ENCODE measurements at places on chromosomes 11 and 22. TPM values are rescaled to one million over a fixed set of nuclear protein-coding genes. Genes with fewer than 3 reads are reported as not detected.

Gene KCNQ1
- 46.1 TPM for total RNA-seq

GRCh38 chr11:104169091-104169490 lies 5.1 kb upstream of the PDGFD start:
- no peaks in the 10 kb centered on the region for H3K36me3 ChIP-seq
- no peak overlapping the region for H3K27ac ChIP-seq
- H3K27me3 ChIP-seq, result no peaks in the 10 kb centered on the region
- no peaks in the 10 kb centered on the region for H3K4me1 ChIP-seq
- no peak overlapping the region for H3K4me3 ChIP-seq

DNA sequence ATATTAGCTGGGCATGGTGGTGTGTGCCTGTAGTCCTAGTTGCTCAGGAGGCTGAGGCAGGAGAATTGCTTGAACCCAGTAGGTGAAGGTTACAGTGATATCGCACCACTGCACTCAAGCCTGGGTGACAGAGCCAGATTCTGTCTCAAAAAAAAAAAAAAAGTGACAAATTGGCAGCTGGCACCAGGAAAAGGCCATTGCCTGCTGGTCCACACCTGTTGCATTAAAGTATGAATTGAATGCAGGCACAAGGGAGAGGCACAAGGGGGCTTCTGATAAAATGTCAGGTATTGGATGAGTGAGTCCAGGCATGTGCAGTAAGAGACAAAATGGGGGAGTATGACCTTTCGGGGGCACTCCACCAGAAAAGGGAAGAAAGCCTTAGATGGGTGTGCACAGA lies 28.2 kb downstream of the ZNF70 start:
- H3K27me3 ChIP-seq, result no peaks in the 10 kb centered on the region
- H3K36me3 ChIP-seq, result no peaks in the 10 kb centered on the region
- DNase-seq, result no peak

Gene OR4X2
- not detected for total RNA-seq

DNA sequence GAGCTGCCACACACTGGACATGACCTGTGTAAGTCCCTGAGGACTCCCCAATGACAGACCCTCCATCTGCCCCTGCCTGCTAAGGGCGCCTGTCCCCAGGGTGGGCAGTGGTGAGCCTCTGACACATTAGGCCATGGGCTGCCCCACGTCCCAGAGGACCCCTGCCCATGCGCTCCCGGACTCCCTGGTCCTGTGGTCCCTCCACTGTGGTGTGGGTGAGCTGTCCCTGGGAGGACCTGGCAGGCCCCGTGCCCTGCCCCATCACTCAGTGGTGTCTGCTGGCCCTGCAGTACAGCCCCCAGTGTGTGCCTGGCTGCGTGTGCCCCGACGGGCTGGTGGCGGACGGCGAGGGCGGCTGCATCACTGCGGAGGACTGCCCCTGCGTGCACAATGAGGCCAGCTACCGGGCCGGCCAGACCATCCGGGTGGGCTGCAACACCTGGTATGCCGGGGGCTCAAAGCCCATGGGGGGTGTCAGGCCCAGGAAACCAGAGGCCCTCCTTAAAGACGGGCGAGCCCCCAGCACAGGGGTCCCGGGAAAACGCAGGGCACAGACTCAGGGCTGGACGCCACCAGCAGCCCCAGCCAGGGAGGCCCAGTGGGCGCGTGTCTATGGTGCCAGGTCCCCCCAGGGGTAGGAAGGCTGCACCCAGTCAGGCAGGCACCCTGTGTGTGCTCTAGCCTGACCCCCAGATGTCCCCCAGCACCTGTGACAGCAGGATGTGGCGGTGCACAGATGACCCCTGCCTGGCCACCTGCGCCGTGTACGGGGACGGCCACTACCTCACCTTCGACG lies 18.7 kb downstream of the MUC5AC start:
- no peak for DNase-seq
- H3K27me3 ChIP-seq, result no peaks in the 10 kb centered on the region

DNA sequence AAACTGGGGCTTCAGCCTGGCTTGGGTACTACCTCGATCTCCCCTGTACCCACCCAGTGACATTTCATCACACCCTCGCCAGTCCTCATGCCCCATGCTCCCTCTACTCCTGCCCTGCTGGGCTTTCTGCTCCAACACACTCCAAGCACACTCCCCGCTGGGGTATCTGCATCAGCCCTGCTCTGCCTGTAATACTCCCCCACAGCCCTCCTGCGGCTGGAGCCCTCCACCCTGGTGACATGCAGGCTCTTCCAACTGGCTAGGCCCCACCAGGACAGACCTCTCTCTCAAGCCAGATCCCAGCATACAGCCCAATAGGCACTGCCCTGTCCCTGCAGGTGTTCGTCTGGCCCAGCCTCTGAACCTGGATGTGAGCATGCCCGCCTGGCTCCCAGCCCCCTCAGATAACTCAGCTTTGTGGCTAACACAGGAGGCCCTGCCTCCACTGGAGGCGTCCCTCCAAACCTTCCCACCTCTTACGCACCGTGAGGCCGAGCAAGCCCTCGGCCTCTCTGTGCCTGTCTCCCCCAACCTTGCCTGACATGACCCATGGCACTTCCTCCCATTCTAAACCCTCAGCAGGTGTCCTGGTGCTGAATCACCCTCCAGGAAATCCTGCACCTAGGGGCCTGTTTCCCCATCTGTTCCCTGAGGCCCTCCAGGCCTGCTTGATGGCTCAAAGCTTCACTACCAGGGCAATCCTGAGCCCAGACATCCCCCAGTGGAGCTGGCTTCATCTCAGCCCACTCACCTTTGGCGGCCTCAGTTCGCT lies 33.5 kb upstream of the TXNRD2 start:
- no peak for DNase-seq
- no peaks in the 10 kb centered on the region for H3K36me3 ChIP-seq
- no peaks in the 10 kb centered on the region for H3K27me3 ChIP-seq
- H3K4me1 ChIP-seq, result no peaks in the 10 kb centered on the region

DNA sequence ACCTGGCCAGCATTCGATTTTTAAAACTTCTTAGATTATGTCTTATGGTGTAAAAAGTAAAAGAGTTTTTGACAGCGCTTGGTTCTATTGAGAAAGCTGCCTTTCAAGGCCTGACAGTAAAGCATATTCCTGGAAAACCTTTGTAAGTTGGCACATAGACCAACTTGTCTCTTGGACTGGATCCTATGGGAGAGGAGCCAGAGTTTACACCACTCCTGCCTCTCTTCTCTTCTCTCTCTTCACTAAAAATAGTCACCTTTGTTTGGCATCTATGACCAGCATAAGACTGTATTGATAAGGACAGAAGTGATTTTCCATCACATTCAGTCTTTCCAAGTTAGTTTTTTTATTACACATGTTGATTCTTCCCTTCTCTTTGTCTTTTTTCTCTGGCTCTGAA lies 33.7 kb downstream of the CSRP3 start:
- H3K27ac ChIP-seq, result no peak overlapping the region
- peaks cover 3% of the 10 kb centered on the region for H3K36me3 ChIP-seq
- no peak for DNase-seq
- peaks cover 8% of the 10 kb centered on the region for H3K4me1 ChIP-seq
- H3K4me3 ChIP-seq, result no peak overlapping the region

GRCh38 chr11:62999649-63000048 lies 14.9 kb upstream of the SLC22A6 start:
- H3K27ac ChIP-seq, result no peak overlapping the region
- peaks cover 7% of the 10 kb centered on the region for H3K4me1 ChIP-seq
- H3K4me3 ChIP-seq, result no peak overlapping the region
- no peaks in the 10 kb centered on the region for H3K36me3 ChIP-seq
- peak; percentile 62 for DNase-seq

Gene GLYATL1
- total RNA-seq, result not detected

DNA sequence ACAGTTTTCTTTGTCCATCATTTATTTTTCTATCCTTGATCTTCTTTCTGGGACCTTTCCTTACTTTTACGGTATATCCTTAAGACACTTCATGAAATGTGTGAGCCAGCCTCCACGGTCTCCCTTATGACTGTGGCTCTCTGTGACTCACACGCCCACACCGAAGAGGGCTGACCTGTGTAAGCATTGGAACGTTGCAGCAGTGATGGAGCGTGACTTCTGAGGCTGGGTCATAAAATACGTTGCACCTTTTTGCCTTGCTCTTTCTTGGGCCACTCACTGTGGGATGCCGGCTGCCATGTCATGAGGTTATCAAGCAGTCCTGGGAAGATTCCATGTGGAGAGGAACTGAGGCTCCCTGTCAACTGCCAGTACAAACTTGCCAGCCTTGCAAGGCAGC lies 96.3 kb upstream of the RAB1B start:
- no peaks in the 10 kb centered on the region for H3K4me1 ChIP-seq
- no peak overlapping the region for H3K27ac ChIP-seq

DNA sequence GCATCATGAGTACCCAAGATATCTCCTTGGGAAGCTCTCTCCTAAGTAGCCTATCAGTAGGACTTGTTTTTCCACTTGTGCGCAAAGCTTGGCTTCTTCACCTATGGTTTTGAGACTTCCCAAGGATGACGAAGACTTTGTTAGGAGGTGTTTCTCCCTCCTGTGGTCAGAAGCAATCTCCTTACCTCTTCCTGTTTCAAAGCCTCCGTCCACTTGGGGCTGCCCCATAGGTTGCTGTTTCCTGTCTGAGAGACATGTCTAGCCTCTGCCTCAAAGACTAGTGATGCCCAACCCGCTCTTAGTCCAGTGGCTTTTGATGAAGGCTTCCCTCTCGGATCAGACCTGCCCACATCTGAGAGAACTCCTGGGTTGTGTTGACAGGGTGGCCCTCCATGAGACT lies 92.9 kb downstream of the TRAF6 start:
- DNase-seq, result no peak
- H3K4me3 ChIP-seq, result no peak overlapping the region
- H3K36me3 ChIP-seq, result no peaks in the 10 kb centered on the region

DNA sequence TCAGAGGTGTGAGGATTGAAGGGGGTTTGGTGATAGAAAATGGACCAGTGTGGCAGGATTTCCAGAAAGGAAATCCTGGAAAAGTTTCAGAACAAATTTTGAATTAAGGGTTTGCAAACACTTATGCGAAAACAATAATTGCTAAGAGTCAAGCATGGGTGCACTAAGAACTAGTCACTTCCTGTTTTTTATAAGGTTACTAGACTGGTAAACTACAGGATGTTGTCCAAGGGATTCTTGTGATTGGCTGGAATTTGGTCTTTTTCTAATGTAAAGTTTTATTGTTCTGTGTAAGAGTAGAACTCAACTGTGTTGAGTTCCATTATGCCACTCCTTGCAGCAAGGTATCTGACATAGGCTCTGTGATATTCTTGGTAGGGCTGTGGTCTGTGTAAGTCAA lies 54.1 kb downstream of the LIF start:
- H3K4me3 ChIP-seq, result no peak overlapping the region
- H3K27me3 ChIP-seq, result no peaks in the 10 kb centered on the region
- no peak for DNase-seq
- peaks cover 19% of the 10 kb centered on the region for H3K4me1 ChIP-seq

DNA sequence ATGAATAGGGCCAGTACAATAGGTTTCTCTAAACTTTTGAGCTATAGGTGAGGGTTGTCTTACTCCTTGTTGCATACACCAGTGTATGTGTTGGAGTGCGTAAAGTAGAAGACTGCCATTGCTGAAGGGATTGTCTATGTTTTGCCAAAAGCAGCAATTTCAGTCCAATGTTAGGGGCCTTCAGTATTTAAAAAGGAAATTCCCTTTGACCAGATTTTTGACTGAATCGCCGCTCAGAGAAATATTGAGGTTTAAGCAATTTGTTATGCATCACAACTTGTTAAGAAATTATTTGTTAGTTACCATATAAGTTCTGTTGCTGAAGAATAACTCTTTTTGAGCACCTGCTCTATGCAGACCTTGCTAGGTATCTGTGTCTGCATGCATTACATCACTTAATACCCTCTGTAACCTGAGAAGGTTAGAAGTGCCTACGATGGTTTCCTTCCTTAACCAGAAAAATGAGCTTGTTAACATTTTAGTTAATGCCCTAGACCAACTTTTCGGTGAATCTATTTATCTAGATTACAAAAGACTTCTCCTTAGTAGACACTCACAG lies 33.9 kb downstream of the MMP20 start:
- no peak for DNase-seq
- H3K4me3 ChIP-seq, result no peak overlapping the region
- no peaks in the 10 kb centered on the region for H3K36me3 ChIP-seq
- no peaks in the 10 kb centered on the region for H3K4me1 ChIP-seq

GRCh38 chr11:129930743-129931142 lies 35.4 kb upstream of the NFRKB start:
- no peak overlapping the region for H3K27ac ChIP-seq
- H3K4me3 ChIP-seq, result no peak overlapping the region
- H3K4me1 ChIP-seq, result no peaks in the 10 kb centered on the region
- no peak for DNase-seq
- H3K27me3 ChIP-seq, result no peaks in the 10 kb centered on the region

GRCh38 chr11:88454881-88455280 lies 117.3 kb upstream of the CTSC start:
- H3K27ac ChIP-seq, result no peak overlapping the region
- no peaks in the 10 kb centered on the region for H3K4me1 ChIP-seq
- H3K4me3 ChIP-seq, result no peak overlapping the region
- DNase-seq, result no peak
- no peaks in the 10 kb centered on the region for H3K27me3 ChIP-seq

- peak overlapping the region; percentile 62 for H3K4me3 ChIP-seq
- peaks cover 22% of the 10 kb centered on the region for H3K4me1 ChIP-seq
- H3K36me3 ChIP-seq, result no peaks in the 10 kb centered on the region
- peak overlapping the region; percentile 64 for H3K27ac ChIP-seq
- H3K27me3 ChIP-seq, result no peaks in the 10 kb centered on the region
Measured at GRCh38 chr11:63813563-63814382, 517 bp downstream of the SPINDOC start.

Gene TTC28
- 87.3 TPM for total RNA-seq

DNA sequence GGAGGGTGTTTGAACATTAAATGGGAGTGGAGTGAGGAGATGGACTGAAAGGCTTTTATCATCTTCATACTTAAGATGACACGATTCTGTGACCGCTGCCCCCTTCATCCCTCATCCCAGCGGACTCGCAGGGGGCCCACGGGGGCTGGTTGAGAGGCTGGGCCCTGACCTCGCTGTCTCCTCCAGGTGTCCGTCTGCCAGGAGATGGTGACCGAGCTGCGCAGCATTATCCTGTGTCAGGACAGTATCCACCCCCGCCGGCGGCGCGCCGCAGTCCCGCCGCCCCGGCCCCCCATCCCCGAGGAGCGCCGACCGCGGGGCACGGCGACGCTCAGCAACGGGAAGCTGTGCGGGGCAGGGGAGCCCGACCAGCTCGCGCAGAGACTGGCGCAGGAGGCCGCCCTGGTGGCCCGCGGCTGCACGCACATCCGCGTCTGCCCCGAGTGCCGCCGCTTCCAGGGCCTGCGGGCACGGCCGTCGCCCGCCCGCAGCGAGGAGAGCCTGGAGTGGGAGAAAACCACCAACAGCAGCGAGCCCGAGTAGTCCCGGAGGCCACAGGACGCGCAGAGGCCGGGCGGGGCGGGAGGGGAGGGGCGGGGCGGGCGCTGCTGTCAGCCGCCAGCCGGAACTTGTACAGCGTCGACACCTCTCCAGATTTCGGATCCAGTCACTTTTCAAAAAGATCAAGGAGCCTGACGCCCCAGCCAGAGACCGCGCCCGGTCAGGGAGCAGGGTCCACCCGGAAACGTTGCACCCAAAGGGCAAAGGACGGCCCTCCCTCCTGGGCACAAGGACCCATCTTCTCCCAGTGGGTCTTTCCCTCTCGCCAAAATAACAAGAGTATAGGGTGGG lies 38.0 kb upstream of the TBCEL start:
- H3K27ac ChIP-seq, result peak overlapping the region; percentile 17
- DNase-seq, result peak; percentile 61
- no peaks in the 10 kb centered on the region for H3K36me3 ChIP-seq

Gene OR56A1
- total RNA-seq, result not detected
